Smooth muscle cell of the umbilical artery (primary cell): ENCODE measurements at places on chromosomes 7 and 10. TPM values are rescaled to one million over a fixed set of nuclear protein-coding genes. Genes with fewer than 3 reads are reported as not detected.

Gene FXYD4
- not detected in 2 replicates for total RNA-seq

Gene FGFBP3
- 0.59 and 0.74 TPM in 2 replicates for total RNA-seq

Gene ZNF248
- total RNA-seq = 10.4 and 14.8 TPM in 2 replicates

Gene LRIT1
- not detected in 2 replicates for total RNA-seq

Gene EBF3
- total RNA-seq = not detected in 2 replicates

Gene CDK14
- total RNA-seq = 40.6 and 48.7 TPM in 2 replicates

Gene HIP1
- total RNA-seq = 11.0 and 26.9 TPM in 2 replicates

Gene UCN3
- total RNA-seq = not detected in 2 replicates

Gene LLCFC1
- not detected in 2 replicates for total RNA-seq

Gene OR9A2
- total RNA-seq = not detected in 2 replicates

Gene OPALIN
- not detected in 2 replicates for total RNA-seq

Gene POU6F2
- not detected in 2 replicates for total RNA-seq

Gene NRG3
- under 0.01 TPM in 1 of 2 replicates, not detected in the other for total RNA-seq

Gene ZNF117
- total RNA-seq = 9.5 and 10.7 TPM in 2 replicates

Gene ZCCHC24
- 14.3 and 24.5 TPM in 2 replicates for total RNA-seq

Gene CYP3A5
- 0.18 and 0.30 TPM in 2 replicates for total RNA-seq

Gene C10orf62
- 0.23 and 0.30 TPM in 2 replicates for total RNA-seq

Gene CDK1
- 4.8 and 31.6 TPM in 2 replicates for total RNA-seq

Gene LRGUK
- total RNA-seq = under 0.01 and 0.09 TPM in 2 replicates

Gene TMEM139
- not detected in 2 replicates for total RNA-seq

Gene LRRC4
- 0.18 TPM in 1 of 2 replicates, not detected in the other for total RNA-seq

Gene TMEM26
- 0.28 and 0.59 TPM in 2 replicates for total RNA-seq

Gene PNLIPRP1
- not detected in 2 replicates for total RNA-seq

Gene WNT2
- 0.97 and 1.2 TPM in 2 replicates for total RNA-seq

Gene CCDC172
- total RNA-seq = not detected in 2 replicates

Gene SPDYE2B
- total RNA-seq = not detected in 2 replicates

Gene FRMD4A
- 28.5 and 71.2 TPM in 2 replicates for total RNA-seq

Gene HGF
- total RNA-seq = 31.6 and 83.4 TPM in 2 replicates

Gene SVOPL
- under 0.01 TPM in 2 replicates for total RNA-seq
